ENCODE measurements at places on chromosomes 16 and 17. TPM values are rescaled to one million over a fixed set of nuclear protein-coding genes. Genes with fewer than 3 reads are reported as not detected.

DNA sequence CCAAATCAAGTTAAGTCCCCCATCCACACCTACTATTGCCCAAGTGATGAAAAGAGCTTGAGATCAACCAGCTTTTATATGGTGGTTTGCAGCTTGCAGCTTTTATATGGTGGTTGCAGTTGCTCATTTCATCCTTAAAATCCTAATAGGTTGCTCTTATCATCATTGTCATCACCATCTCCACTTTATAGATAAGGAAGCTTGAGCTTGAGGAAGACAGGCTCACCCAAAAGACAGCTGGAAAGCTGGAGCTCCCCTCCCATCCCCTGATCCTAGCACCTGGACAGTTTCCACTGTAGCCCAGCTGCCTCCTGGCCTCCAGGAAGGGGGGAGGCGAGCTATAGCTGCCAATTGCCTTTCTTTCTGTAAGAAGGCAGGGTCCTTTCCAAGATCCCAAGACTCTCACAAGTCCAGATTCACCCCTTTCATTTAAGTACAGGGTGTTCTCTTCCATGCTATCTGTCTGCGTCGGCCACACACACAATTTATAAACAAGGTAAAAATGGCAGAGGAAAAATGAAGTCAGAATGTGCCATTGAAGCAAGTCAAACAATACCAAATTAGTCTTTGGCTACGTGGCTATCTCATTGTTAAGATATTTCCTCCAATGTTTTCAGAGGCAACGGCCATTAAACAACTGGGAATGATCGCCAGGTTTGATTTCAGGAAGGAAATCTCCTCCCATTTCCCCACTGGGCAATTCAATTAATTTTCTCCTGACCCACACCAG is 63.3 kb downstream of the PECAM1 start:
- no peak overlapping the region for H3K4me3 ChIP-seq
- H3K4me1 ChIP-seq = peaks cover 43% of the 10 kb centered on the region
- DNase-seq = no peak
- no peaks in the 10 kb centered on the region for H3K27me3 ChIP-seq
- H3K36me3 ChIP-seq = no peaks in the 10 kb centered on the region

TPSD1 gene
- not detected for total RNA-seq

RPS2 gene
- total RNA-seq = 509 TPM

- DNase-seq = no peak
- no peak overlapping the region for H3K27ac ChIP-seq
- no peaks in the 10 kb centered on the region for H3K27me3 ChIP-seq
- no peak overlapping the region for H3K4me3 ChIP-seq
Observed at GRCh38 chr17:78568494-78569115, 8.6 kb downstream of the DNAH17 start.

GRCh38 chr17:49575679-49576087 is at the start of gene NXPH3:
TSS of gene NXPH3 (plus strand) at chr17:49575871. CDS start at chr17:49576220, 349 bp downstream.
- DNase-seq = peak; percentile 64
- H3K36me3 ChIP-seq = no peaks in the 10 kb centered on the region
- H3K4me3 ChIP-seq = peak within 1 kb of the TSS; percentile 45
- no peaks in the 10 kb centered on the region for H3K27me3 ChIP-seq
- no peaks in the 10 kb centered on the region for H3K4me1 ChIP-seq

GRCh38 chr16:11449716-11450115 is 104.5 kb downstream of the RMI2 start:
- no peak for DNase-seq
- H3K27ac ChIP-seq = no peak overlapping the region
- H3K4me1 ChIP-seq = no peaks in the 10 kb centered on the region
- H3K27me3 ChIP-seq = no peaks in the 10 kb centered on the region

Data from right lobe of liver (tissue), 6 donors.